ENCODE measurements at places on chromosomes 13 and 19.

DNA sequence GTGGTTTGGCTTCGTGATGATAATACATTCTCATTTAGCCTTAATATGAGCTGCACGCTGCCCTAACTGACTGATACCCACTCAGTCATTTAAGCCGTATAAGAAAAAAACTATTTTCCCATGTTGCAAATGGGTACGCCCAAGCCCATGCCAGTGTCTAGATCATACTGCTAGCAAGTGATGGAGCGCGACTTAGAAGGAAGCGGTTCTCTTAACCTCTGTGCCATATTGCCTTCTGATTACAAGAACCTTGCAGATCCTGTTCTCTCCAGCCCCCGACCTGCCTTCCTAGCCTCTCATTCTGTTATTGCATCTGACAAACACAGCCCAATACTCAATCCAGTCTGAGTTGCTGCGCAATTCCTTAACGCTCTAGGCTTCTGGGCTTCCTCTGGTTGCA, 603 bp downstream of the GPALPP1 start:
- no peak for DNase-seq

DNA sequence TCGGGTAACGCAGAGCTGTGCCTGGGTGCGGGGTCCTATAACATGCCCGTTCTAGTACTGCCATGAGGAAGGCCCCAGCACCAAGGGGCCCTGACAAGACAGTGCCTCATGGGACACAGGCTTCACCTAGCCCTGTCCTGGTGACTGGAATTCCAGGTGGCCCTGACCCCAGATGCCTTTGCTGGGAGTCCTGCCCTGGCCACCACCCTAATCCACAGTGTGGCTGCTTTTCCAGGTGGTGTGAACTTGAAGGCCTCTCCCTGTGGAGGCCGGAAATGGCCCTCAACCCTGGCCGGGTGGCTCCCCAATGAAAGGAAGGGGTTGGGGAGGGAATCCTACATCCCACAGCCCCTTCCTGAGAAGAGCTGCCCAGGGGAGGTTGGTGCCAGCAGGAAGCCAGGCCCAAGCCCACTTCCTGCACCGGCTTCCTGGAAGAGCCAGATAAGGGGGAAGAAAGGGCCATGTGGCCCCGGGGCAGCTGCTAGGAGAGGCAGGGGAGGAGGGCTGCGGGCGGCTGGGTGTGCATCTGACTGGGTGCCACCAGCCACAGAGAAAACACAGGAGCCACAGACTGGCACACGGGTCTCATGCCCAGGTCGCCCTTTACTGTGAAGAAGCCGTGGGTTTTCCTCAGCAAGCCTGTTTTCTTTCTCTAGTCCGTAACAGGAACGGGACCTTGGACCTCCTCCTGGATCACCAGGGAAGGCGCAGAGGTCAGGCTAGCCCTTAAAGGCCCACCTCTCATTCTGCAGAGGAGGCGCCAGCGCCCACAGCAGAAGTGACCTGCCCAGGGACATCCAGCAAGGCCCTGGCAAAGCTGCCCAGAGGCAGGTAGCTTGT, 4.7 kb downstream of the LSM4 start:
- peak; percentile 47 for DNase-seq

DNA sequence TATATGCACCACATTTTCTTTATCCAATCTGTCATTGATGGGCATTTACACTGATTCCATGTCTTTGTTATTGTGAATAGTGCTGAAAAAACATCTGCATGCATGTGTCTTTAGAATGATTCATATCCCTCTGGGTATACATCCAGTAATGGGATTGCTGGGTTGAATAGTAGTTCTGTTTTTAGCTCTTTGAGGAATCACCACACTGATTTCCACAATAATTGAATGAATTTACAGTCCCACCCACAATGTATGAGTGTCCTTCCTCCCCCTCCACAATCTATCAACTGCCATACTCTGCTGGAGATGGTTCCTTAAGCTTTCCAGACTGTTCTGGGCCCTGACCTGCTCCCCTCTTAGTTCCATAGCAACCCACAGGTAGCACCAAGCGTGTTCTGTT, 667.0 kb downstream of the LIG4 start:
- DNase-seq, result no peak

DNA sequence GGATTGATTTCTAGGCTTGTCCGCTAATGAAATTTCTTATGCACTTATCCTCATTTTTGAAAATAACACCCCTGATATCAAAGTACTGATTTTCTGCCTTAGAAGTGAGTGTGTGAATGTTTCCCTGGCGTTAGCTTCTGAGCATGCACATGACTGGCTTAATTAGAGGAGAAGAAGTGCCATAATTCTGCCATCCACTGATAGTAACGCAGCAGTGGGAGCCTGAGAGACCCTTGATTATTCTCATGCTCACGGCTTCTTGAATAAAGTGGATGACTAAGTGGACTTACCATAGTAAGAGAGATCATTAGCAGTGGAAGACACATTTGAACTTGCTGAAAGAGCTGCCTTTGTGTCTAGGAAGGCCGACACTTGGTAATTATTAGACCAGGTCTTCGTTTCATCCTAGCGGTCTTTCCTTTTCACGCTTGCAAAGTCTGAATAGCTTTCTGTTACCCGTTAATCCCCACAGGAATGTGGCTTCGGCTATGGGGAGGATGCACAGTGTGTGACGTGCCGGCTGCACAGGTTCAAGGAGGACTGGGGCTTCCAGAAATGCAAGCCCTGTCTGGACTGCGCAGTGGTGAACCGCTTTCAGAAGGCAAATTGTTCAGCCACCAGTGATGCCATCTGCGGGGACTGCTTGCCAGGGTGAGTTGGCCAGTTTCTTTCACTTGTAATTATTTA, 45.3 kb downstream of the TNFRSF19 start:
- no peak for DNase-seq

DNA sequence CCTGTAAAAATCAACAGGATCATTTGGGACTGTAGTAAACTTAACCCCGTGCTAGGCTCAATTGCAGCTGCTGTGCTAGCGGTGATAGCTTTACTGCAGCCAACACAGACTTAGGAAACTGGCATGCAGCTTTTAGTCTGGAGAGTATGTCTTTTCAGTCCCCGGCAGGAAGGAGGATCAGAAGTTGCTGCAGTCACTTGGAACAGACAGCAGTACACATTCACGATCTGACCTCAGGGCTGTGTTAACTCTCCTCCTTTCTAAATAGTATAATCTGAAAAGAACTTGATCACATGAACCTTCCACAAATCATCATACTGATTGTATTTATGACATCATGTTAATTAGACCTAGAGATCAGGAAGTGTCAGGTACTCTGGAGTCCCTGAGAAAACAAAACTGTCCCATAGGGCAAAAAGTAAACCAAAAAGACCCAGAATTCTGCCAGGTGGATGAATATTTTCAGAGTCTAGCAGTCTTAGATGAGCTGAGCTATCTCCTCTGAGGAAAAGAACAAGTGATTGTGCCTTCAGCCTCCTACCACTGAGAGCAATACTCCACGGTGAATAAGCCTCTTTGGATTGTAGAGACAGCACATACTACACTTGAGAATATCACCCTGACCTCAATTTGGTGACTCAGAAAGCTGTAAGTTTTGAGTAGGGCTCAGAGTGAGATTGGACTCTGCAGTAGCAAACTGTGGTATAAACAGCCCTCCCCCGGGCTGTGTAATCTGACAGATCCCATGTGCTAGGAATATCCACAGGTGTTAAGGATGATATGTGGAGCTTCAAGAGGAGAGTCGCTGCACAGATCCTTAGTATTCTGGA, 181.0 kb upstream of the GPR12 start:
- DNase-seq, result no peak

- DNase-seq, result no peak
Measured at GRCh38 chr19:31057476-31057875, 291.8 kb downstream of the TSHZ3 start.

GRCh38 chr19:4302243-4302640, at the start of gene TMIGD2:
TMIGD2 (minus strand) TSS chr19:4302389; CDS start chr19:4302385, 4 bp downstream.
- no peak for DNase-seq

- peak; percentile 51 for DNase-seq
Measured at GRCh38 chr13:51832471-51833152, 12.4 kb downstream of the TMEM272 start.

DNA sequence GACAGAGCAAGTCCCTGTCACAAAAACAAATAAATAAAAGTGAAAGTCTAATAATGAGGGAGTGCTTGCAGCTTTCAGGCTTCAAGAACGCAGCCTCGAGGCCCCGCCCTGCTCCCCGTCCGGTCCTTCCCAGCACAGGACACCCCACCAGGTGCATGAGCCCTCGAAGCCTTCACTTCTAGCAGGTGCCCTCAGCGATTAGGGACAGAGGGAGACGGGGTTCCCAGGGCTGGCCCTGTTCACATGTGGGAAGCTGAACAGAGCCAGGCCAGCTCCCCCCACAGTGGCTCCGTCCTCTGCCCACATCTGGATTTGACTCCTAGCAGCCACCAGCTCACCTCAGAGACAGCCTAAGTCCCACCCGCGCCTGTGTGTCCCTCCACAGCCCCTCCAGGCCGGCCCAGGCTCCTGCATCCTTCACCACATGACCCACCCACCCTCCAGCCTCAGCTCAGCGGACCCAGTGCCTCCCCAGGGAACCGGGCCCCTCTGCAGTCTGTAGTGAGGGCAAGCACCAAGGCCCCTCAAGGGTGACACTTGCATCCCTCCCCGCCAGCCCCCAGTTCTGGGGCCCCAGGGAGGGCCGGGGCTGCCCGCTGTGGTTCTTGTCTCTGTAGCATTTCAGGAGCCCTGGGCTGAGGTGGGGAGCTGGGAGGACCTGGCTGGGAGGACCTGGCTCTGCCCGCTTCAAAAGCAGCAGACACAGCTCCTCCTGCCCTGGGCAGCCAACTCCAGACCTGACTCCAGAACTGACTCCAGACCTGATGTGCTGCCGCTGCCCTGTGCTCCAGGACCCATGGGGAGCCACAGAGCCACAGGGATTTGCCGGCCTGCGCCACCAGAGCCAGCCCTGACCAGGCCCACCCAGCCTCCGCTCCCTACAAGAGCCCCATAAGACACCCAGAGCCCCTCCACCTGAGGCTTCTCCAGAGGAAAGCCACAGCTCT, 27.2 kb downstream of the GPX4 start:
- peak; percentile 47 for DNase-seq

- no peak for DNase-seq
Measured at GRCh38 chr13:34002924-34003323, 185.0 kb downstream of the RFC3 start.

Data from T-cell (primary cell).